Activated B cell treated with CpG ODN at 0.5 μM for 24 hours (primary cell): ENCODE measurements at places on chromosomes 3 and 15. TPM values are rescaled to one million over a fixed set of nuclear protein-coding genes. Genes with fewer than 3 reads are reported as not detected.

GRCh38 chr3:18558507-18558906, 133.4 kb upstream of the SATB1 start:
- H3K27me3 ChIP-seq = peaks cover 2% of the 10 kb centered on the region
- peaks cover 27% of the 10 kb centered on the region for H3K4me1 ChIP-seq
- DNase-seq = no peak
- H3K36me3 ChIP-seq = no peaks in the 10 kb centered on the region
- no peak overlapping the region for H3K27ac ChIP-seq
- H3K4me3 ChIP-seq = no peak overlapping the region

DNA sequence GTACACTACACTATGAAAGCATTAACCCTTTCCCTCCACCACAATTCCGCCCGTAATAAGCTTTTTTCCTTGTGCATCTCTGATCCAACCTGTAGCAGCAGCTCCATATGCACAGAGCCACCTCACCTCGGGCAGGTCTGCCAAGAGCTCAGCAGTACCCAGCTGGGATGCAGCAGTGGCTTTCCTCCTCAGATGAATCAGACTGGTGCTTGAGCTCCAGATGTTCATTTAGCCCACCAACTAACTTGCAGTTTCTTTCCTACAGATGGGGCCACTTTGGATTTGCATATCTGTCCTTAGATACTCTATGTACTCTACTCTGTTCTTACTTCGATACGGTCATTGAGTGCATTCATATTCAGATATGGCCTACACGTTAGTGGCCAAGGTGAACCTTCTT, 14.8 kb upstream of the FSIP1 start:
- H3K36me3 ChIP-seq = no peaks in the 10 kb centered on the region
- peaks cover 28% of the 10 kb centered on the region for H3K27me3 ChIP-seq
- H3K4me3 ChIP-seq = no peak overlapping the region
- no peak overlapping the region for H3K27ac ChIP-seq

DNA sequence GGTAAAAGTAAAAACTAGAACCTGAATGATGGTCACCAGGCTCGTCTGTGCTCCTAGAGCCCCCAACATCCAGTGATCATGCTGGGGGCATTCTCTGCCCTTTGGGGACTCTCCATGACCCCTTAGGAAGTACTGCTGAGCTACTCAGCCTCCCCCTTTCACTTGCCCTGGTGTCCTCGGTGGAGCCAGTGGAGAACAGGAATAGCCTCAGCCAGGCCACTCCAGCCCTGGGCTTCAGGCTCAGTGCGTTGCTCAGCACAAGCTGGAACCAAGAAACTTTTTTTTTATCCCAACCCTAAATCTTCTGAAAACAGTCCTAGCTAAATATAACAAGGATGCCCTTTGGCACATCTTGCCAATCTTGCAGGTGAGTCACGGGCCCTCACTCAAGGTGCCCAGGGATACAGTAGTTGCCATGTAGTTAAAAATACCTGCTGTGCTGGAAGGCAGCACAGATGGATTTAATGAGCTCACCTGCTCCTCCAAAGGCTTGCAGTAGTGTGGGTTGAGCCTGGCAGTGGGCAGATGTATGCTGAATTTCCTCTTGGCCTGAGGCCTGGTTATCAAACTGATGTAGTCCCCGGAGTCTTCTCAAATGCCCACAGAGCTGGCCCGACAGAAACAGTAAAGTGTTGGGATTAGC, 46.9 kb upstream of the TMEM158 start:
- no peaks in the 10 kb centered on the region for H3K4me1 ChIP-seq
- DNase-seq = no peak
- peaks cover 1% of the 10 kb centered on the region for H3K36me3 ChIP-seq
- no peak overlapping the region for H3K27ac ChIP-seq

Gene IGSF10
- not detected in 2 replicates for total RNA-seq

Gene TIMP4
- total RNA-seq = not detected in 2 replicates

- no peaks in the 10 kb centered on the region for H3K36me3 ChIP-seq
- H3K4me3 ChIP-seq = no peak overlapping the region
- no peaks in the 10 kb centered on the region for H3K4me1 ChIP-seq
- H3K27me3 ChIP-seq = peaks cover 1% of the 10 kb centered on the region
- H3K27ac ChIP-seq = no peak overlapping the region
- DNase-seq = no peak
Measured at GRCh38 chr3:105108823-105109222, 257.9 kb upstream of the ALCAM start.

Gene TMEM115
- total RNA-seq = 18.7 and 19.6 TPM in 2 replicates

DNA sequence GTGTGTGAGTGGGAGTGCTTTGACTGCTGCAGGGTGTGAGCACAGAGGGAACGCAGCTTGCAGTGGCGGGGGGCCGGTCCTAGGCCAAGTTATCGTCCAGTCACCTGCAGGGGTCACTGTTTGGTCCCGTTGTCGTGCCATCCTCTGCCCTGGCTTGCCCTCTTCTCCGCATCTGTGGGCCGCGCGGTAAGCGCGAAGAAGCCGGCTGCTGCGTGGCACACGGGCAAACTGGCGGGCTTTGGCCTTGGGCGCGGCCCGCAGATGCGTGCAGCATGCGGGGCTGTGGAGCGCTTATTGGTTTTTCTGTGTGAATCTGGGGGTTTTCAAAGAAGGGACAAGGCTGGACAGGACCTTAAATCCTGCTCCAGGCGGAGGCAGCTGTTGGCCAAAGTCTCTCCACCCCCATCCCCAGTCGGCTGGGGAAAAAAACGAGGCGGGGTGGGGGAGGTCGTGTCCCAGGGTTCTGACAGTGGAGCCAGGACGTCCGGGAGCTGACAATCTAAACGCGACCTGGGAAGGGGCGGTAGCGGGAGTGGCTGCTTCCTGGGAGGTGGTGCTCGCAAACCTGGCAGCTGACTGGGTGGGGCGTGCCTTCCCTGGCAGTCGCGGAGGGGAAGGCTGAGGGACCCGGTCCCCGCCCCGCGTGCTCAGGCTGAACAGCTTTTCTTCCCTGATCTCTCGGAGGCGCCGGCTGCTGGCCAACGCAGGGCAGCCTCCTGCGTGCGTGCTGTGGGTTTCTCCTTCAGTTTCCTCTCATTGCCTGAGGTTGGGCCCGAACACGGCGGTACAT, 39.7 kb upstream of the VEPH1 start:
- H3K4me1 ChIP-seq = no peaks in the 10 kb centered on the region
- no peak overlapping the region for H3K4me3 ChIP-seq
- DNase-seq = no peak

GRCh38 chr3:50591196-50591741, 20.3 kb downstream of the CISH start:
- H3K27ac ChIP-seq = peak overlapping the region; percentile 97
- H3K4me3 ChIP-seq = peak overlapping the region; percentile 78
- H3K4me1 ChIP-seq = peaks cover 34% of the 10 kb centered on the region
- no peak for DNase-seq

Gene JMJD7
- 12.1 and 16.5 TPM in 2 replicates for total RNA-seq
